ENCODE measurements at places on chromosomes 13 and 19.
A peak's percentile ranks its signal among the peaks of the same experiment; 100 is the strongest.

- DNase-seq, result no peak
Observed at GRCh38 chr19:34321735-34322134, 43.3 kb upstream of the GPI start.

DNA sequence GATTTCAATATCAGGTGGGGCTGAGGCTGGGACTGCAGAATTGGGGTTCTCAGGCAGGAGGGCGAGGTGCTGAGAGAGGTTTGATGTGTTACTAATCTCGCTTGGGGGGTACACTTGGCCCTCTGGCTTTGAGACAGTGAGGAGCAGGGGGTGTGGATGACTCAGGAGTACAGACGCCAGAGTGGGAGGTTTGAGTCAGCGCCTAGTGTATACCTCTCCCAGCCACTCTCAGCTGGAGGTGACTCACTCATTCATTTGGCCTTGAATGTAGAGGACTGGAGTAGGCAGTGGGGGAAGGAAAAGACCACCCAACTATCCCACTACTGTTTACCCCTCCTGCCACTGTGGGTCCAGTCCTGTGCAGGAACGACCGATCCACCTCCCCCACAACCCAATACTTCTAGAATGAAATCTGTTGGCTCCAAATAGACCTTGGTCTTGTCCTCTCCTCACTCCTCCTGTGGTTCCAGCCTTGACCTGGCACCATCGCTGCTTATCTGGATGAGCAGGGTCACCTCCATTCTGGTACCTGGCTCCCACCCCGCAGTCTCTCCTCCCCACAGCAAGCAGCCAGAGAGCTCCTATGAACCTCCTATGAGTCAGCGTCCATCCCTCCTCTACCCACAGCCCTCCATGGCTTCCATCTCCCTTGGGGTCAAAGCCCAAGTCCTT, 20.1 kb upstream of the ZNRF4 start:
- peak; percentile 71 for DNase-seq

DNA sequence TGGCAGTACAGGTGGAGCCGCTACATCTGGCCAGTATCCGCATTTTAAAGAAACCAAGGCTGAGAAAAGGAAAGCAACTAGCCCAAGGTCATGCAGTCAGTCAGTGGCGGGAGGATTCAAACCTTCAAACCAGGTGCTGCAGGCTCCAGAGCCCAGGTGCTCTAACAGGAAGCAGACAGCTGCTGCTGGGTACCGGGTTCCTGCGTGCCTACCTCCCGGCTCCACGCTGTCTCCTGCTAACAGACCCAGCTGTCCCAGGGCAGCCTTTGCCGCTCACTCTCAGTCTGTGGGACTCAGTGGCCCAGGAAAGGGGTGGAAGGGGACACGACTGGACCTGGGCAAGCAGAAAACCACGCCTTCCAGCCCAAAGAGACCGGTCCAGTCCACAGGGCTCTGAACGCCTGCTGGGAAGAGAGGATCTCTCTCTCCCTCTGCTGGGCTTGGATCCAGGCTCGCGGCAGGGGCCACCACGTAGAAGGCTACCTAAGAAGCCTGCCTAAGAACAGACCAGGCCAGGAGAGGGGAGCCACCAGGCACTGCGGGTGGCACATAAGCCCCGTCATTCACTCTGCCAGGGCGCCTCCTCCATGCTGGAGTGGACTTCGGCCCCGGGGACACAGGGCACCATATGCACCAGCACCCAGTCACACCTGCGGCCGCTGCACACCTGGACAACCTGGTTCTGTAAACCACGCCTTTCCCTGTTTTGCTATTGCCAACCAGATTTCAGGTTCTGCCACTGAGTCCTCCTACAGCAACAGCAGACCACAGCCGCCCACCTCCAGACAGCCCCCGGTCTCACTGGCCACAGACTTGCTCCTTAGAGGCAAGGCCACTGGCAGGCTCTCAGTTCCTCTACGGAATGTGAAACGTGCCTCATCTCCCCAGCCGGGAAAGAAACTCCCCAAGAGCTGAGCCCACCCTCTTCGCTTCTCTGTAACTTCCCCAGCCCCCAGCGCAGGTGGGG, 4.6 kb downstream of the DAPK3 start:
- no peak for DNase-seq

DNA sequence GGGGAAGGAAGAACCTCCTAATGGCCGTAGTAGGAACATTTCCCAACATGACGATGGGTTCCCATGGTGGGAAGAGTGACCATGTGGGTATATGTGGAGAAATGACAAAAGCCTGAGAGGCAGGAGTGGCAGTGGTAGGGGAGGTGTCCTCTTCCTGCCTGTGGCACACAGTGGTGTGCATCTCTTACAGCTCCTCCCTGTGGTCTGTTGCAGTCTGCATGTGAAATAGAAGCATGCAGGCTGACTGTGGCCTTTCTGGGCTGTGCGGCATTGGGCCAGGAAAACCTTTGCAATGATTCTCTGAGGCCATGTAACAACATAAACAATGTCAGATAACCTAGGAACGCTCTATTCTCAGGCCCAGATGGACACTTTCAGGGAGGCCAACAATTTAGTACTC, 84.0 kb downstream of the LACC1 start:
- DNase-seq, result no peak

DNA sequence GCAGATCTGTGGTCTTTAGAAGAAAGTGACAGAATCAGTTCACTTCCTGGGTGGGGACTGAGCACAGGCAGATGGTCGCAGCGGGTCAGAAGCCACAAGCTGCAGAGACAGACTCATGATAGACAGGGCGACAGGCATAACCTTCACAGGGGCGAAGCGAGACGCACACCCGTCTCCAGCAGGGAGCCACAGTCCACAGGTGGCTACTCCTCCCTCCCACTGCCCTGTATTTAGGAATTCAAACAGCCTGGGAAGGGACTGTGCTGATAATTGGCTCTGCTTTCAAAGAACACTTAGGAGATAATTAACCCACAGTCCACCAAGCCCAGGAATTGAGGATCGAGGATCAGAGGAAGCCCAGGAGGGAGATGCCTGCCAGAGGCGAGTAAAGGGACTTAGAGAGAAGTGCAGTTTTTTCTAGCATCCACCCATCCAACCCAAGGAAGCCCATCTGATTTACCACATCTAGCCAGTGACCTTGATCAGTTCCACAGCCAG, 23.2 kb downstream of the RFX2 start:
- peak; percentile 25 for DNase-seq

- no peak for DNase-seq
Observed at GRCh38 chr13:24032252-24032651, 128.3 kb upstream of the SPATA13 start.

DNA sequence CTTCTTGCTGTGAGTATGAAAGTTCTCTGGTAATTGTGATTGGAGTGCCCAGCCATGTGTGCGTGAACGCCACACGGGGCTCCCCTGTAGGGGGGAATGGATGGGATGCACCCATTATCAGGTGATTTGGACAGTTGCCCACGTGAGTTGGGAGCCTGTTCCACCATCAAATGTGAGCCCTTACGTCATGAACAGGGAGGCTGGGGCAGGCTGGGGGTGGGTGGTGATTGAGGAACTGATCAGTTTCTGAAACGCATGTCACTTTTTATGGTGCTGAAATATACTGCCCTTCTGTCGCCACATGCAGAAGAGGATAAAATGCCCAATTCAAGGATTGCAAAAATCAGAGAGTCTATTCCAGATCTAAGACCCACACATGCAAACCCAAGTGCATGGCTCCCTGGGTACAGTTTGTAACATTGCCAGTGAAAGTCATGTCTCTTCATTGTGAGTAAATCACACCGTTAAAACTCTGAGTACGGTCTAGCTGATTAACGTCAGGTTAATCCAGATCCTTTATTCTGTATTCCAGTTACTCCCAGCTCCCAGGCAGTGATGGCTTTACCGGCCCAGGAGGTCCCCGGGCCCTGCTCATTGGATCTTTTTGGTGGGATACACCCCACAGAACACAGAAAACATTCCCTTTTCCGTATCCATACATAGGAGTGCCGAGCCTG, 90.2 kb downstream of the RAB20 start:
- no peak for DNase-seq

DNA sequence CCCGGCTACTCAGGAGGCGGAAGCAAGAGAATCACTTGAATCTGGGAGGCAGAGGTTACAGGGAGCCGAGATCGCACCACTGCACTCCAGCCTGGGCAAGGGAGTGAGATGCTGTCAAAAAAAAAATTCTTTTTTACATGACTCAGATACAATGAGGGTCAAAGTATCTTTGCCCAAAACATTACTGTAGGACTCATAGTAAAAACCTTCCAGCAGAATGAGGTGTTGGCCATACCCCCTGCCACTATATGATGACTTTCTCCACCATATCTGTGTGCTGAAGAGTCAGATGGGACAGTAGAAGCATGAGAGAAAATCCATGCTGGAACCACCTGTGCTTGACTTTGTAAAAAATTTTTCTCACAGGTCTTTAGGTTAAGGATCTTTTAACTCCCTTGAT, 86.7 kb downstream of the COL4A2 start:
- DNase-seq, result no peak

- DNase-seq, result no peak
Observed at GRCh38 chr13:62931853-62932252, 1516.2 kb upstream of the PCDH20 start.

DNA sequence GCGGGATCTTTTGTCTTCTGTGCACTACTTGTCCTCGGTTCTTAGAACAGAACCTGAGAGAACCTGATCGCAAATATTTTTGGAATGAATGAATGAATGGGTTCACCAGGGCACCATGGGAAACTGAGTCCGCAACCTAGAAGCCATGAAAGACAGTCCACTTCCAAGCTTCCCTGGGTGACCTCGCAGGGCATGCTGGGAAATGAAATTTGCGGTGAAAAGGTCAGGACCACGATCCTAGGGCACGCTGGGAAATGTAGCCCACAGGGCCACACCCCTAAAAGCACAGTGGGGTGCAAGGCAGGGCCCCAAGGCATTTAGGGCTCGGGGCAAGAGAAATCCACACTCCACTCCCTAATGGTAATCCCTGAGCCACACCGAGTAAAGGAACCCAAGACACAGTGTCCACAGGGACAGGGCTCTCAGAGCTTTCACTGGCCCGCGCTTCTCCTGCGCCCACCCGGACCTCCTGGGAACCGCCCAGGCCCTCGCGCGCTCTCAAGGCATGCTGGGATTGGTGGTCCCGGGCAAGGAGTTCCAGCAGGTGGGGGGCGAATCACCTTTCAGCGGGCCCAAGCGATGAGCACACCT, 1.1 kb upstream of the PPP1R12C start:
- DNase-seq, result peak; percentile 65

GRCh38 chr13:59458908-59459579, 704.7 kb downstream of the DIAPH3 start:
- no peak for DNase-seq

DNA sequence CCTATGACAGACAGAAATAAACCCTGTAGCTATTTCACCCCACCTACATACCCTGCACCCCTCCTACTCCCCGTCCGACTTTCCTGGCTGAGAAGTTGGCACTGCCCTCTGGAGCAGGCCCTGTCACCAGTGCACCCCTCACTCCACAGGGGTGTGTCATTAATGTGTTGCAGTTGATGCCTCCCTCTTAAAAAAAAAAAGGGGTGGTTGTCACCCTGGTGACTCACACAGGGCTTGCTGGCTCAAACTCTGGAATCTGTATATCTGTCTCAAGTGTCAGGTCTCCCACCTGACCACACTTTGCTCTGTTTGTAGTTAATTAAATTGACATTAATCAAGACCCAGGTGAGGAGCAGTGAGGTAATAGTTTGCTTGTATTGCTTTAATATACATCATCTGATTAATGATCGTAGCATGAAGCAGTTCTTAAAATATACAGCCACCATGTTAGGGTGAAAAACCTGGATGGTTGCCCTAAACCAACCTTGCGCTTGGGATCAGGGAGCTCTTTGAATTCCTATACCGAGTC, 2.0 kb upstream of the GATAD2A start:
- DNase-seq, result peak; percentile 28

GRCh38 chr19:40129425-40129824, 38.7 kb upstream of the ZNF780A start:
- no peak for DNase-seq

GRCh38 chr19:2123682-2124387, 27.1 kb downstream of the IZUMO4 start:
- peak; percentile 23 for DNase-seq

GRCh38 chr19:4910594-4911281, 1.4 kb downstream of the UHRF1 start:
- peak; percentile 37 for DNase-seq

DNA sequence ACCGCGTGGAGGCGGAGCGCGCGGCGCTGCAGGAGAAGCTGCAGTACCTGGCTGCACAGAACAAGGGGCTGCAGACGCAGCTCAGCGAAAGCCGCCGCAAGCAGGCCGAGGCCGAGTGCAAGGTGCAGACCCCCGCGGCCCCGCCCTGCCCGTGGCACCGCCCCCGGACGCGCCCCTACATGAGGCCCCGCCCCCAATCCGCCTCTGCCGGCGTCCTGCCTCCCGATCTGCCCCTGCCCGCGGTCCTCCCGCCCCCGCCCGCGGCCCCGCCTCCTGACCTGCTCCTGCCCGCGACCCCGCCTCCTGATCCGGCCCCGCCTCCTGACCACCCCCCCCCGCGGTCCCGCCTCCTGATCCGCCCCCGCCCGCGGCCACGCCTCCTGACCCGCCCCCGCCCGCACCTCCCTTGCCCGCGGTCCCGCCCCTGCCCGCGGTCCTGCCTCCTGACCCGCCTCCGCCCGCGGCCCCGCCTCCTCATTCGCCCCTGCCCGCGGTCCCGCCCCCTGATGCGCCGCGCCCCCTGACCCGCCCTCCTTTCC, 11.7 kb downstream of the PRR36 start:
- peak; percentile 88 for DNase-seq

DNA sequence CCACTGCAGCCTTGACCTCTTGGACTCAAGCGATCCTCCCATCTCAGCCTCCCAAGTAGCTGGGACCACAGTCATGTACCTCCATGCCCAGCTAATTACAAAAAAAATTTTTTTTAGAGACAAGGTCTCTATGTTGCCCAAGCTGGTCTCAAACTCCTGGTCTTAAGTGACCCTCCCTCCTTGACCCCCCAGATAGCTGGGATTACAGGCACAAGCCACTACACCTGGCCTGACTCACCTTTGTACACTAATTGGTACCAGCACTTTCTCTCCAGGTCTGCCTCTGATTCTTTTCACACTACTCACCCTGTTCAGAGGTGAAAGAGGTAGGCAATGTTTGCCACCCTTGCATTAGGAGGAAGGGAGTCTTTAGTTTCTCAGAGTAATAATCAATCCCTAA, 5.5 kb upstream of the EPS15L1 start:
- no peak for DNase-seq

DNA sequence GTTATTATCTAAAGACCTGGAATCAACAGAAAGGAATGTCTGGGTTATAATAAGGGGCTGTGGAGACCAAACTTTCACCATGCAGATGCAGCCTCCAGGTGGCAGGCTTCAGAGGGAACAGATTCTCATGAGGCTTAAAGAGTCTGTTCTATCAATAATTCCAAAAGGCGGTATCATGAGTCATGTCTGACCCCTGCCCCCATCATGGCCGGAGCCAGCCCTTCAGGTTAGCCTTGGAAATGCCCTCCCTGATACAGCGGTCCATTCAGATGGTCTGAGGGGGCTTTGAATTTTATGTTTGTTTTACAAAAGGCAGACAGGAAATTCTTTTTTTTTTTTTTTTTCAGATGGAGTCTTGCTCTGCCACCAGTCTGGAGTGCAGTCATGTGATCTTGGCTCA, 21.7 kb upstream of the LAMP1 start:
- peak; percentile 43 for DNase-seq
